ENCODE measurements at places on chromosomes 2 and 18. TPM values are rescaled to one million over a fixed set of nuclear protein-coding genes. Genes with fewer than 3 reads are reported as not detected.

The DYNAP gene
- not detected for total RNA-seq

The ABCB11 gene
- not detected for total RNA-seq

The GPR148 gene
- not detected for total RNA-seq

The DUSP19 gene
- 0.57 TPM for total RNA-seq

The GATA6 gene
- 2.8 TPM for total RNA-seq

The CRYGC gene
- not detected for total RNA-seq

The NYAP2 gene
- not detected for total RNA-seq

The LRRC30 gene
- not detected for total RNA-seq

Data from A549 treated with CpdA at 1 μM for 4 hours (cell line).